ENCODE measurements at places on chromosomes 7 and 10.

- no peak for DNase-seq
These were observed 6.3 kb upstream of the SEMA3A start for GRCh38 chr7:84200859-84201258.

GRCh38 chr10:30014511-30014910 lies 44.9 kb downstream of the JCAD start:
- no peak for DNase-seq

- DNase-seq = no peak
These were observed 39.0 kb upstream of the RASGEF1A start for GRCh38 chr10:43305876-43306275.

DNA sequence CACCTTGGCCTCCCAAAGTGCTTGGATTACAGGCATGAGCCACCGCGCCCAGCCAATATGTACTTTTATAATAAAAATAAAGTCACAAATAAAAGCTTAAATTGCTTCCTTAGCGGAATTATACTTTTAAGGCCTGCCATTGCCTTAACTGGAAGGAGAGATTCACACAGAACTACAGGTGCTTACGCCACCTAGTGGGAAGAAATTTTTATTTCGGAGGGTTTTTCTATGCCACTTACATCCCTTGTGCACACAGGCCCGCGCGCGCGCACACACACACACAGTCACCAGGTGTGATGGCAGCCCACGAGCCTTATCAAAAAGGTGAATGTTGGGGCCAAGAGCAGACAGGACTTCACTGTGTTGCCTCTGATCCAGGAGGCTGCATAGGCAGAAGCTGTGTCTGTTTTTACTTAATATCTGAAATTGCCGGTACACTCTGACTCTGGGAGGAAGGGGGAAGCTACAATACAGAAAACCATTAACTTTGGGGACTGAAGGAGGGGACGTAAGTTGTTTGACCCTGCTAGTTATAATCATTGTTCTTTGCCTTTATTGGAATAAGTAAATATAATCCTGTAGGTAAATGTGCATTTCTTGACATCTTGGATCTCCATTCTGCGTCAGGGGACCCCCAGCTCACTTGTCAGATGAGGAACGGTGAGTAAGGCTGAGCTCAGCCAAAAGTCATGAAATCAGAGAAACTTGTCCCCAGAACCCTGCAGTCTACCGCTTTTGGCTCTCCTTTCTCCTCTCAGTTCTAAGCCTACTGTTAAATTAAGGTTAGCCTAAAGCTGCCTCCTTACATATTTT lies 87.1 kb downstream of the SLC16A9 start:
- no peak for DNase-seq

DNA sequence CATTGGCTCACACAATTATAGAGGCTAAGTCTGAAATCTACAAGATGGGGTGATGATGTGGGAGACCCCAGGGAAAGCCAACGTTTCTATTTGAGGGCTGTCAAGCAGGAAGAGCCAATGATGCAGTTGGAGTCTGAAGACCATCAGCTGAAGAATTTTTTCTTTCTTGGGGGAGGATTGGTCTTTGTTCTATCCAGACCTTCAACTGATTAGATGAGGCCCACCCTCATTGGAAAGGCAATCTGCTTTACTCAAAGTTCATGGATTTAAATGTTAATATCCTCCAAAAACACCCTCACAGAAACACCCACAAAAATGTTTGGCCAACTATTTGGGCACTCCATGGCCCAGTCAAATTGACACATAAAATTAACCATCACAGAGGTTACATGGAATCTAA lies 44.3 kb upstream of the DNAJC1 start:
- DNase-seq = no peak

GRCh38 chr7:74365322-74366022 lies 76.3 kb downstream of the CLIP2 start:
- no peak for DNase-seq

- DNase-seq = no peak
These were observed 222.4 kb downstream of the RPS24 start for GRCh38 chr10:78255796-78256638.

- no peak for DNase-seq
These were observed 35.7 kb downstream of the P4HA1 start for GRCh38 chr10:73060738-73061635.

DNA sequence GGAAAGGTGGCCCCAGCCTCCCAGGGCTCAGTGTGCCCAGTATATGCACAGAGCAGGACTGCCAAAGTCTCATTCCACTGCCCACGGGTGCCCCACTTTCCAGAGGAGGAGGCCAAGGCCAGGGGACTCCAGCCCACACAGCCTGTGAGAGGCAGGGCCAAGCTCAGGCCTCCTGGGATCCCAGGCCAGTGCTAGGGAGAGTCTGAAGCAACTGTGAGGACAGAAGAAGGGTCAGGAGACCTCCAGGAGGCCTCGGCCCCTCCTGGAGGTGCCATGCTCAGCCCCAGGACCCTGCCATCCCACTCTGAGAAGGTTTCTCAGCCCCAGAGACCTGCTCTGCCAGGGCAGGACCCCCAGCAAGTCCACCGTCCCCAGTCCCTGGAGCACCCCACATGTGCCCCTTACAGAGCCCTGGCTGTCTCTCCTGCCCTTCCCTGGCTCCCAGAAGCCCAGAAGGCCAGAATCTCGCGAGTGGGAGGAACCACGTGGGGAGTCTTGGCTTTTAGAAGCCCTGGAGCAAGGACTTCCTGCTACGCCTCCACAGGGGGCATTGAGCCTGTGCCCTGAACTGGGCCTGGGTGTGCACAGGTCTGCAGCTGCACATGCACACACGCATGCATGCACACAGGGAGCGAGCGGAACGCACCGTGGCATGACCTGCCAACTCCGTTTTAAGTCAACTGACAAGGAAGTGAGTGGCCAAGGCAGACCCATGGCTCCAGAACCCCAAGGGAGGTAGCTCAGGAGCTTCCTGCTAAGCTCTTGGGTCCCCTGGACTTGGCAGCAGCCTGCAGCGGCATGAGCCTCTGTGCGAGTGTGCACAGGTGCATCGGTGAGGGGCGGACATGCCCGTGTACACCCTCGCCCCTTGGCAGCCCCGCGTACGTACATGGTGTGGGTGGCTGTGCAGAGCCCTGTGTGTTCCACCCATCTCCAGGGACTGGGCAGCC lies 33.6 kb downstream of the ZCCHC24 start:
- no peak for DNase-seq

GRCh38 chr7:70460562-70460961 lies 671.4 kb upstream of the GALNT17 start:
- no peak for DNase-seq

- no peak for DNase-seq
These were observed 10.6 kb upstream of the GPR37 start for GRCh38 chr7:124776153-124776552.

DNA sequence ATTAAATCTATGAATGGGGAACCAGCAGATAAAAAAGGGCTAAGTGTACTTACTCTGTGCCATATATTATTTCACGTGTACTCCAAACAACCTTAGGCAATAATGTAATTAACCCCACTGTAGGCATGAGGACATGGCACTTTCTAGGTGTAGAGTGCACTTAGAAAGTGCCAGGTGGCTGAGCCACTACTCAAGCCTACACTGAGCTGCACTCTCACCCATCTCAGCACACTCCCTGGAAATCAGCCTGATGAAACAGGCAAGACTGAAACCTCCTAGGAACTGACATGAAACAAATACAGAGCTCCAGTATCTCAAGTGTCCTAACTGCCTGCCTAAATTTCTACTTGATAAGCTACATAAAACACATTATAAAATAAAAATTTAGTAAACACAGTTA lies 147.4 kb downstream of the KMT2E start:
- DNase-seq = no peak

DNA sequence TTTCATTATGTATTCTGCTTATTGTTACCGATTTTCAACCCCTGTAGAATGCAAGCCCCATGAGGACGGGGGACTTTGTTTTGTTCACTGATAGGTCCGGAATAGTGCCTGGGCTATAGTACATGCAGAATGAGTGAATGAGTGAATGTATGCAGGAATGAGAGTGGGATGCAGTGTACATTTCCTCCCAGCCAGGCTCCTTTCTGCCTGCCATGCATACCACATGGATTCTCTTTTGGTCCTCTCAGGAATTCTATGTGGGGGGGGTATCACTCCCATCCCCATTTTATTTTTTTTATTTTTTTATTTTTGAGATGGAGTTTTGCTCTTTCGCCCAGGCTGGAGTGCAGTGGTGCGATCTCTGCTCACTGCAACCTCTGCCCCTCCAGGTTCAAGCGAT lies 16.7 kb downstream of the TRIM56 start:
- DNase-seq = no peak

DNA sequence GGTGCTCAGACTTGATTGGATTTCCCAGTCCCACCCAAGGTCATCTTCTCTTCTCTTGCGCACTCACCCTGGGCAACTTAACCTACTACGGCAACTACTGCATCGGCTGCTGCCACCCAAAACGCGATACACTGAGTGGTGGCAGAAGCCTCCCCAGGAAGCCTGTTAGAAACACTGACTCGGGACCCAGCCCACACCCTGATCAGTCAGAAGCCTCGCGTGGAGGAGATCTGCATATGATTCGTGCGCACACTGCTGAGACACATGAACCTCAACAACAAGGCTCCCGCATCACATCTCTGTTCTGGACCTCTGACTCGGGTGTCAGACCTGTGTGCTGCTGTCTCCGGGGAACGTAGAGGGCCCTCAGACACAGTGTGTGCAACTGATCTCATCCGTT lies 419.5 kb downstream of the PAXIP1 start:
- no peak for DNase-seq

DNA sequence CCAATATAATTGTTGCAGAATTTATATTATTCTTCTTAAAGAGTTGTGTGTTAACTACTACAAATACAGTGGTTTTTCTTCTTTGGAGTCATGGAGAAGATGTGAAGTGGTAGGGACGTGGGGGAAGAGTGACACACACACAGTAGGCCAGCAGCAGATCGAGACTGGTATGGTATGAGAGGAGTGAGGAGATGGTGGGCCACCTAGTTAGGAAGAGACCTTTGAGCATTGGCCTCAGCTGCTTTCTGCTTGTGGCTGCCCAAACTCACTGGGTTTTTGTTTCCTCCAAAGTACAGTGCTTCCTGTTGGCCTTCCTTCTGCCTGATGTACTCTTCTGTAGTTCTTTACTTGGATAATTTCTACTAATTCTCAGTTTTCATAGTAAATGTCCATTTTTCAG lies 14.6 kb downstream of the VCL start:
- DNase-seq = no peak

DNA sequence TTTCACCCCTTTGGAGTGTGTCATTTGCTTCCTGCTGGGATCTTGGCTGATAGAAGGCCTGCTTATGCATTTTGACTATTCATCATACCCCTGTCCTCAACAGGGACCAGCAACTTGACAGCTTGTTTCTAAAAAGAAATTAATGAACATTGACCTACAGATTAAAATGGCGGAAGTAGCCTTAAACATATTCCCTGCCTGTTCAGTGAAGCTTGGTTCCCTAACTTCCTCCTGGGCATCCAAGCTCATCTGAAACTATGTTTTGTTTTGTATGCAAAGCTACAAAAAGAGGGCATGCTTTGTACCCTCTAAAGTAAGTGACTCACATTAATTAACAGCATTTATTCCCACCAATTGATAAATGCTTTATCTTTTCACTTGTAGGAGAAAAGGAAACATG lies 26.8 kb upstream of the CDK14 start:
- DNase-seq = no peak

DNA sequence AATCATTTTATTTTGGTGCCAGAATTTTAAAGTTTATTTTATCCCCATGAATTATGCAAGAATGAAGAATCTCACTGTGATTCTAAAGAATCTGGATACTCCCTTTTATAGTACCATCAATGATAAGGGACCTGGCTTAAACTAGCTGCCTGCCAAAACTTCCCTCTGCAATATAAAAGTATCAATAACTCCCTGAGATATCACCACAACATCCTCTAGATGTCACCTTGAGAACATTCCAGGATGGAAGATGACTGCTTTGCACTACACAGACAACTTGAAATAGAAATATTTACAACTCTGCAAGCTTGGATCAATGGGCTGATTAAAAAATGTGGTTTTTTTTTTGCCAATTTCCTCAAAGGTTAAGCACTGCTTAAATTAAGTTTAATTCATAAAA lies 142.1 kb downstream of the SLC25A13 start:
- no peak for DNase-seq

GRCh38 chr10:101839416-101840063 lies 4.1 kb downstream of the KCNIP2 start:
- no peak for DNase-seq

- DNase-seq = no peak
These were observed 332.9 kb downstream of the PTEN start for GRCh38 chr10:88196291-88196690.

- DNase-seq = no peak
These were observed 4.4 kb downstream of the KEL start for GRCh38 chr7:142957723-142958122.

DNA sequence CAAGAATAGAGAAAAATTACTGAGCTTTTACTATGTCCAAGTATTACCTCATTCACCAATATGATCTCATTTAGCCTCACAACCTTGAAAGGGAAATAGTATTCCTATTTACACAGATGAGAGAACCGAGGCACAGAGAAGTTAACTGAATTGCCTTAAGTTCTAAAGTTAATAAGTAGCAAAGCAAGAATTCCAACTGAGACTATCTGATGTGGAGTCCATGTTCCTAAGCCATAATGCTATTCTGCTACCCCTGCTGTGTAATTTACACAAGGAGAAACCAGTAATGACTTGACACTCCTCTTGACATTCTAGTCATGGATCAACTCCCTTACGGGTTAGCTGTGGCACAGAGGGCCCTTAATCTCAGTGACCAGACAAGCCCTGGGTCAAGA lies 60.7 kb downstream of the ABCB4 start:
- DNase-seq = no peak

GRCh38 chr10:96831200-96831866 lies 765 bp upstream of the LCOR start:
- DNase-seq = no peak

DNA sequence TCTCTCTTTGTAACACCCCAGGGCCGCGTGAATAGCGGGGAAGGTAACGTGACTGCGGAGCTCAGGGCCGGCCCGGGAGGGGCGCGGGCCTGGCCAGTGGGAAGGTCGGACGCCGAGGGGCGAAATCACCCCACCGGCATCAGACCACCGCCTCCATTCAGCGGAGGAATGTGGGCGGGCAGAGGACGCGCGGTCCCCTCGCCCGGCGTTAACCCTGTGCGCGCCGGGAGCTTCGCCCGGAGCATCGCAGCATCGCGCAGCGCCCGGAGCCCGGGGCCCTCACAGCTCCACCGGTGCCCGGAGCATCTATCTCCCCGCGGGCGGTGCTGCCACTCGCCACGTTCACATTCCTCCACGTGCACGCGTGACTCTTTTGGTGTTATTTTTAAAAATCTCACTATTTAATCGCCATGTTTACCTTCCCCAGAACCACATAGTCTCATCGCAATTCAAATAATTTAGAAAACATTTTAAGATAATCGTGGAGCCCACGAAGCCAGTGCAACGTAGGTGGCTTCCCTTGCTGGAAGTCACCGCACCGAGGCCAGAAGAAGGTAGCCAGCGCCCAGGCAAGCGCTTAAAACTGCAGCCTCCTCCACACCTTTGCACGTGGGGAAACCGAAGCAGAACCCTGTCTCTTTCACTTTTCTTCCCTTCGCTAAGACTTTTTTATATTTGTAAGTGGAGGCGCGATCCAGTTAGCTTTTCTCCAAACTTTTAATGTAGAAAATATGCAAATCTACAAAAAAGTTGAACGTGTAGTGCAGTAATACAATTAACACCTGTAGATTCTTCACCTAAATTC lies 21.8 kb downstream of the FGFBP3 start:
- DNase-seq = no peak
